ENCODE measurements at places on chromosomes 7 and 10.

DNA sequence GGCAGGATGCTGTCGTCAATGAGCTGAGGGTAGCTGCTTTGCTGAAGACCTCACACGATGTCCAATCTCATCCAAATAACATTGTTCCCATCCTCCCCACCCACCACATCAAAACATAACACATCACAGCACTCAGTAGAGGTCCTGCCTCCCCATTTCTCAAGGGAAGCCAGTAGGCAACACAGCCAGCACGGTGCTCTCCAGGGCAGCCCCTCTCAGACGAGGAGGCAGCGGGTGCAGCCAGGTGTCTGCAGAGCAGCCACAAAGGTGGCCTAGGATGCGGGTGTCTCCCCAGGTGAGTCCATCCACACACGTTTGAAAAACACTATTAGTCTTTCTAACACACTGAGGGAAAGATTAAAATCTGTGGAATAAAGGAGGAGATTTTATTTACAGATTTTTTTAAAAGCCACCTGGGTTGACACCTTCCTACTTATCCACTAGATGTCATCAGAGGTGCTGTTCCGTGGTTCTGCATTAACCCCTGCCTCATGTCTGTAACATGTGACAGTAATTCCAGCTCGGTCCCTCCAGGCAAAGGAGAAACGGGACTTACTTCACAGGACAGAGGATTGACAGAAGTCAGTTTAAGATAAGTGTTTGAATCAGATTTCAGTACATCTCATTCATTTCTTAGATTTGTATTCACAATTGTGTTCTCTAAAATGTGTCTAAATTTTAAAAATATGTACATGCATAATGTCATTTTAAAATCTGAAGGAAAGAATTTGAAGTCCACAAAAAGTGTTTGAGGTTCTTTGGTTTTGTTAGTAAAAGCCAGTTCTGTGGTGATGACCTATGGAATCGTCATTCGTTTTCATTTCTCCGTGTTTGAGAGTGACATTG lies 68.0 kb downstream of the LANCL2 start:
- H3K27ac ChIP-seq, result peak overlapping the region; percentile 66
- H3K27me3 ChIP-seq, result no peaks in the 10 kb centered on the region
- peaks cover 24% of the 10 kb centered on the region for H3K36me3 ChIP-seq
- no peak overlapping the region for H3K4me3 ChIP-seq
- H3K4me1 ChIP-seq, result peaks cover 35% of the 10 kb centered on the region
- no peak for DNase-seq

- no peak overlapping the region for H3K27ac ChIP-seq
- no peaks in the 10 kb centered on the region for H3K27me3 ChIP-seq
- H3K4me3 ChIP-seq, result no peak overlapping the region
- peaks cover 8% of the 10 kb centered on the region for H3K36me3 ChIP-seq
- peaks cover 57% of the 10 kb centered on the region for H3K4me1 ChIP-seq
- DNase-seq, result no peak
Observed at GRCh38 chr10:110923856-110924493, 4.6 kb downstream of the SHOC2 start.

- H3K4me1 ChIP-seq, result peaks cover 69% of the 10 kb centered on the region
- peak; percentile 45 for DNase-seq
- H3K4me3 ChIP-seq, result peak overlapping the region; percentile 93
- H3K36me3 ChIP-seq, result peaks cover 43% of the 10 kb centered on the region
Observed at GRCh38 chr7:123747620-123748141, 1.1 kb downstream of the WASL start.

DNA sequence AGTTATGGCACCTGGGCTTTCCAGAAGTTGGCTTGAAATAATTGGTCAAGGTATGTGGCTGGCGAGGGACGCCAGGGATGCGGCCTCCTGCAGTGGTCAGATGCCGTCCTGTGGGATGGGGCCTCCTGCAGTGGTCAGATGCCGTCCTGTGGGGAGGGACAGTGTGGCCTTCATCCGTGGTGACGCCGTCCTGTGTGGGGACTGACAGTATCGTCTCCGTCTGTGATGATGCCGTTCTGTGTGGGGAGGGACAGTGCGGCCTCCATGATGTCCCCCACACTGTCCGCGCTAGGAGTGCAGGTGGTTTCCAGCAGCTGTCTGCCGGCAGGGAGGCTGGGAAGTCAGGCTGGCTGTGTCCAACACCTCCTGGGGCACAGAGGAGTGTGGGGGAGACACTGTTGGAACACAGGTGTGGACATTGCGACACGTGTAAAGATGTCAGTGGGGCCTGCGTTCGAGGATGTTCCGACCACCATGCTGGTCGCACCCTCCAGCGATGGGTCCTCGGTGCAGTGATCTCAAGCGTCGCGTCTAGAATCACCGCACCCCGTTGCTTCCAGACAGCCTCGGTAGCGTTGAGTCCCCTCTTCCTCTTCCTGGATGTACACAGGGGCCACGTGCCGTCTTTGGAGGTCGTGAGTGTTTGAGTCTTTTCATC lies 52.6 kb downstream of the INPP5A start:
- peaks cover 77% of the 10 kb centered on the region for H3K4me1 ChIP-seq
- H3K27me3 ChIP-seq, result no peaks in the 10 kb centered on the region
- DNase-seq, result no peak
- H3K4me3 ChIP-seq, result no peak overlapping the region
- H3K27ac ChIP-seq, result no peak overlapping the region

GRCh38 chr10:88157981-88158465 lies 294.6 kb downstream of the PTEN start:
- no peak for DNase-seq
- no peak overlapping the region for H3K27ac ChIP-seq
- peaks cover 3% of the 10 kb centered on the region for H3K36me3 ChIP-seq
- no peak overlapping the region for H3K4me3 ChIP-seq
- H3K4me1 ChIP-seq, result peaks cover 34% of the 10 kb centered on the region

GRCh38 chr7:143334244-143334643 lies 18.3 kb downstream of the CLCN1 start:
- H3K27me3 ChIP-seq, result peaks cover 5% of the 10 kb centered on the region
- DNase-seq, result no peak
- H3K36me3 ChIP-seq, result no peaks in the 10 kb centered on the region
